ENCODE measurements at places on chromosomes 16 and 17.
A peak's percentile ranks its signal among the peaks of the same experiment; 100 is the strongest.

DNA sequence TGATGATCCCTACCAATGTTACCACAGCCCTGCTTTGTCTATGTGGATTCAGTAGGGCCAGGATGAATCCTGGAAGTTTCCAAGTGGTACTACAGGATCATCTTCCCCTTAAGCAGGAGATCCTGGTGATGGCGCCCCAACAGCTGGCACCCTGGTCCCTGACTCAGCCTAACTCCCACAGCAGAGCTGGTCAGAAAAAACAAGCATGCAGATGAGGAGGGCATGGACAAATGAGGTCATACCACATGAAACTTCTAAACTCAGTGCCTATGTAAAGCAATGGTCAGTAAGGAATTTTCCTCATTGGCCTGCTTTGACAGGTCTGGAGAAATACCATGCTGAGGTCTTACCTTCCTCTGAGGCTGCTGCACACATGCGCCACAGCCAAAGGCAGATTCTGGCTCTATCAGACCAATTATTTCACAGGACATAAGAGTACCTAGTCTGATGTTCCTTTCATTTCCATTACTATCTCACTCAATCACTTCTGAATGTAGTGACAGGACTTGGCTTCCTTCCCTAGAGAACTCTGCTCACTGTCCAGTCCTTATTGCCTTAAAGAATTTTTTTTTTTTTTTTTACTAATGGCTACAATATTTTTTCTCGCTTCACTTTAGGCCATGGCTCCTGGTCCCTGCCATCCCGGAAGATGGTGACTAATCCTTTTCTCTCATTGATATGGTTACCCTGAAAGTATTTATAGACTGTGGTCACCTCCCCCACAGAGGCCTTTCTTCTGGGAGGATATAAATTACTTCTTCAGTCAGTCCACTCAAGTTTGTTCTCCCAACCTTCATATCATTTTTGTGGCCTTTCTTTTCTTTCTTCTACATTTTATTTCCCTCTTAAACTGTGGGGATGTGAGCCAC is 525.2 kb upstream of the PSMD7 start:
- DNase-seq, result no peak

DNA sequence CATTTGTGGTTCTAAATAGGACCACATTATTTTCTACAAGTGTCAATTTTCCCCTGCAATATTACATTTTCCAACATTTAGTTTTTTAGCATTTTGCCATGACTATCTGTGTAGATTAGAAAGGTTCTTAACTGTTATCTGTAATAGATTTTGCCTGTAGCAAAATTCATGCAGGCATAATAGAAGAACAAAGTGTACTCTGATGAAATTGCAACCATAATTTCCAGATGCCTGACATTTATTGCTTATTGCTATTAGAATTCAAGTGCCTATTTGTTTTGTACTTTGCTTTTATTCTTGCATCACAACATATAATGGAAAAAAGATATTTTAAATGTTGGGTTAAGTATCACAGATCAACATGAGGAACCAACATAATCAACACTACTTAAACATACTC is 337.7 kb downstream of the TOX3 start:
- DNase-seq, result no peak

GRCh38 chr16:7509963-7510601 is 177.4 kb downstream of the RBFOX1 start:
- no peak for DNase-seq

DNA sequence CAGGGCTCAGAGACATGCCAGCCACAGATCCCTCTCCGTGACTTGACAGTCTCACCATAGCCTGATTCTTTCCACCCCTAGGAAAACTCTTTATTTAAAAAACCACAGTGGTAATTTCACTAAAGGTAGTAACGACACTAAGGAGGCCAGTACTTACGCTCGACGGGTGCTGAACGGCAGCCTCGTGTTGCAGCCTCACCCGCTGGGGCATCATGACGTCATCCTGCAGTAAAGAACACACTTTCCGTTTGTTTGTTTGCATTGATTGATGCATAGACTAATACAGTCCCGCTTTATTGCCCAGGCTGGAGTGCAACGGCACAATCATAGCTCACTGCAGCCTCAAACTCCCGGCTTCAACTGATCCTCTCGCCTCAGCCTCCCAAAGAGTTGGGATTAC is 65.1 kb upstream of the METRNL start:
- DNase-seq, result no peak

DNA sequence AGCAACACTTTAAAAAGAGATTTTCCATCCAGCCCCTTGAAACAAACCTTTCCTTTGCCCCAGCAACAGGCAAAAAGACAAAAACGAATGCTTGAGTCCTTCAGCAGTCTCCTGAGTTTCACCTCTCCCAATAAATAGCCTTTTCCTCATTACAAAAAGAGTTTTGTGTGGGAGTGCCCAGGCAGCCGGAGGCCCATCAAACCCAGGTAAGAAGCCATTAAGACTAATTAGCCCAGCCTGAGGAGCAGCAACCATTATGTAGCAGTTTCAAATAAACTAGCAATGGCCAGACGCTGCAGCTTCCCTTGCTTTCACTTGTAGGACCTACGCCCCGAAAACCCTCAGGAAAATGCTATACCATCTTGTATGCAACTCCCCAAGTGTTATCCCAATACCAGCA is 15.6 kb downstream of the GAS7 start:
- no peak for DNase-seq

- no peak for DNase-seq
Observed at GRCh38 chr17:38915639-38915995, 9.8 kb upstream of the LASP1NB start.

DNA sequence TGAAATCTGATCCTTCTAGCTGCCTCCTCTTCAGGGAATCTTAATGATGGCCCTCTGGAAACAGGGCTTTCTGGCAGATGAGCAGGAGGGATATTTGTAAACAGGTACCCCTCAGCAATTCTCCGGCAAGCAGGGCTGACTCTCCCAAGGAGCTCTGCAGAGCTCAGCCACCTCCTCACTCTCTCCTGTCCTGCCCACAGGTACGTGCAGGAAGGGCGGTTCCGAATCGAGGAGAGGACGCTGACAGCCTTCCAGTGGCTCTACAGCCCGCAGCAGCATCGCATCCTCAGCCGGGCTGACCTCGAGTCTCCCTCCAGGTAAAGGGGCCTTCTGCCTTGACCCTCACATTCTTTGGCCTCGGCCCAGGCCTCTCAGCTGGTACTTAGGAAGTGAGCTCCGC is 20.7 kb upstream of the CCDC92B start:
- DNase-seq, result no peak

DNA sequence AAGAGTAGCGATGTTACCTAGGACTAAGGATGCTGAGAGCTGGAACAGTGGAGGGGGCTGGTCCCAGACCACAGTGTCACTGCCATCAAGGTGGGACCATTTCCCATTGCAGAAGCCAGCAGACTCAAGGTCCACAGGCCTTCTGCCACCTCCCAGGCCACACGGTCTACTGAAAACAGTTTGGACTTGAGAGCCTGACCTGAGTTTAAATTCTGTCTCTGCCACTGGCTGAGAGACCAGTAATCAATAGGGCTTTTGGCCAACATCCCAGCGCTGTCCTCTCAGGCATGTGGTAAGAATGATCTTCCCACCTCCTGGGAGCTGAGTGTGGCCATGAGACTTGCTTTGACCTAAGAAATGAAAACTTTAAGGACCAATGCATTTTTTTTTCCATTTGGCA is 331.4 kb upstream of the CDH5 start:
- DNase-seq, result no peak

- DNase-seq, result peak; percentile 57
Observed at GRCh38 chr17:17736205-17737183, 55.2 kb downstream of the RAI1 start.

GRCh38 chr16:87851601-87852000 is 17.7 kb downstream of the SLC7A5 start:
- no peak for DNase-seq

DNA sequence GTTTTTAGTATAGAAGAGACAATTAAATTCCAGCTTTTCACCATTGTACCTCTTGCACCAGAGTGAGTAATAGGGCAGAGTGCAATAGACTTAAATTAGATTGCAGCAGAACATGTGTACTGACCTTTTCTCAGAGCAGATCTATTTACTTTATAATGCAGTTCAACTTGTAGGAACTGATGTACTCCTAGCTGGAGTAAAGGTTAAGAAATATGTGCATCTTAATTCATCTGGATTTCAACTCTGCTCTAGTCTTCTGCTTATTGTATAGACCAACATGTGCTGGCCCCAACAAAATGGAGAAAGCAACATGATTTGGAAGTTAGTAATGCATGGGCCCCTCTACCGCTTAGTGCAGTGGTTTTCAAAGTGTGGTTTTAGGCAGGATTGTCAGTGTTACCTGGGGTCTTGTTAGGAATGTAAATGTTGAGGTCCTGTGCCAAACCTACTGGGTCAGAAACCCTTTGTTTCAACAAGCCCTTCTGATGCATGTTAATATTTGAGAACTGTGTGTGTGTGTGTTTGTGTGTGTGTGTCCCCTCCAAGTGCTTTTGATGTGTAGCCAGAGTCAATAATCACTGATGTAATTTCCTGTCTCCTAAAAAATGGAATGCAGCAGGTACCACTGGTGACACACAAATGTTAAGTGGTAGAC is 138.6 kb downstream of the TOX3 start:
- no peak for DNase-seq

DNA sequence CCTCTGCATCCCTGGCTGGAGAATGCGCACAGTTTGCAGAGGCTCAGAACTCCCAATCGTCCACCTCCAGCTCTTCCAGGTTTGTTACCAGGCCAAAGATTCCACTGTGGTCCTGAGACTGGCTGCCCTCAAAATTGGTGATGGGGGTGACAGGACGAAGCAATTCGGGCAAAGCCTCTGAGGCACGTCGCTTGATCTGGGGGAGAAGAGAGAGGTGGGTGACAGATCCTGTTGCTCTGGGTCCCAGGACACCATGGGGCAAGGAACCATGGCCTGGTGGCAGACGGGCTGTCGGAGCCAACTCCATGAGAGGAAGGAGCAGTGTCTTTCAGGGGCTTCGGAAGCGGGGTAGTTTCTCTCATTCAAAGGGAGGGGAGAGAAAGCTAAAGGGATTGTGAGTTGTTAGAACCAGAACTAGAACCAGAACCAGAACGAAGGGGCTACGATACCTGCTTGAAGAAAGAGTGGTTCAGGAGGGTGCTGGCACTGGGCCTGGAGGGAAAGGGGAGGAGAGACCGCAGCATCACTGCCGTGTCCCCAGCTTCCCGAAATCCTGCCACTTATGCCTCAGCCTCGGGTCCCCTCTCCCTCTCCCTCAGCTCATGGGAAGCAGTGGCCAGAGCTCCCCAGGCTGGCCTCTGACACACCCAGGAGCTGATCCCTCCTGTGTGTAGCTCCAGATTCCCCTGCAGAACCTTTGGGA is 3.8 kb upstream of the LIMD2 start:
- no peak for DNase-seq

All from fibroblast of the aortic adventitia (primary cell).